HS-5 (cell line): ENCODE measurements at places on chromosomes 4 and X.

DNA sequence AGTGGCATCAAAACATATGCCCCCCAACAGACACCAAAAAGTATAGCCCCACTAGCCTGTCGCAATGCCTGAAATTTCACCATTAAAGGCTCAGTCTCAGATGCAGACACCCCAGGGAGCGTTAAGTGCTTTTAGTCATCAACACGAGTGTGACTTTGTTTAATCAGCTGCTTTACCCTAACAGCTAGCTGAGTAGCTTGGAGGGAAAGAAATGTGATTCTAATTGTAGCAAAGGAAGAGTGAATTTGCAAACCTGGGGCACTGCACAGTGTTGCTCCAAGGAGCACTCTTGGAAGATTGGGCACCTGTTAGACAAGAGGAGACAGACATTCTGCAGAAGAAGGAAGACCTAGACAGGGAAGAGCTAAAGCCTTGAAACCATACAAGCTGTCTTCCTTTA, 145.1 kb downstream of the BEND2 start:
- DNase-seq, result no peak

- no peak for DNase-seq
Observed at GRCh38 chr4:178148106-178148505, 705.9 kb upstream of the AGA start.

DNA sequence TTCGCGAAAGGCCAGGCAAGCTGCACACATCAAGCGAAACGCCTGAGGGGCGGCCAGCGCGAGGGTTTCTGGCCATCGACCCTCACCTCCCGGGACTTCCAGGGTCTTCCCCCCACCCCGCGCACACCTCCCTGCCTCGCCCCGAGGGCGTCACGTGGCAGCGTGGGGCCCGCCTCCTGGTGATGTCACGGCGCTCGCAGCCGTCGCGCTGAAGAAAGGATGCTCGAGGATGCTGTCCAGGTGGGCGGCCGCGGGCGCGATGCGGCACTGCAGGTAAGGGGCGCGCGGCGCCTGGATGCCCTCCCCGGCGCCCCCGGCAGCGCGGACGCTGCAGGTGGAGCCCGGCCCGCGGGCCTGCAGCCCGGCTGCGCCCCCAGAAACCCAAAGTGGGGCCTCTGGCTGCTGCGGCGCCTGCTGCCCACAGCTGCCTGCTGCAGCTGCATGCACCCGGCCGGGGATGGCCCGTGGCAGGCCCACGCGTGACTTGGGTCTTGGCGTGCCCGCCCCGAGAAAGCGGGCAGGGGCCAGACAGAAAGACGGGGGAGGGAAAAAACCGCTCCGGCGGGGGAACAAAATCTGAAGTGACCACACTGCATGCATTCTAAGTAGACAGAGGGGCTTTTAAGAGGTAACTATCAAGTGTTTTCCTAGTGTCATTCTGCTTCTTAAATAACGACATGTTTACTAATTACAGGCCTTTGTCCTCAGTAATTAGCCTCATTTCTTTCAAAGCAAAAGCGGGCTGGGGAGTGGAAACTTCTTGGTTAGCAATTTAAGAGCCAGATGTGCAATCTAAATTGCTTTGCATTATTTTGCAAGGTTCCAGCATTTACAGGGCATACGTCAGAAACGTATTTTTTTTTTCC, 1.7 kb downstream of the CLCN4 start:
- no peak for DNase-seq

GRCh38 chr4:104942990-104943743, 203.5 kb upstream of the TET2 start:
- DNase-seq, result no peak

GRCh38 chr4:153221783-153222706, 17.8 kb downstream of the TRIM2 start:
- DNase-seq, result peak; percentile 62

DNA sequence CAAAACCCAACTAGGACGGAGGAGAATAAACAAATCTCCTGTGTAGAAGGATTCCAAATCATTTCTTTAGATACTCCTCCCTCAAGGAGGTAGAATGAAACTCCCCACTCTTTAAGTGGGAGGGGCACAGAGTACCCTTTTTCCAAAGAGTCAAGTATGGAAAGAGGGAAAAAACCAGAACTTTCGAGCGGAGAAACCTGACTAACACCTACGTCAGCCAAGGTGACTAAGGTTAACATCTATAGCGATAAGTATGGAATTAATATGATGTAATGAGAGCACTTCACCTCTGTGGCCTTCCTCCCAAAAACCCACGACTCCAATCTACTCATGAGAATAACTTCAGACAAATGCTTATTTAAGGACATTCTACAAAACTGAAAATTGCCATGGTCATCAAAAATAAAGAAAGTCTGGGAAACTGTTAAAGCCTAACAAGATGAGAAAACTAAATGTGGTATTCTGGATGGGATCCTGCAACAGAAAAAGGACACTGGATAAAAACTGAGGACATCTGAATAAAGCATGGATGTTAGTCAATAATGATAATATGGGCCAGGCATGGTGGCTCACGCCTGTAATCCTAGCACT, 157.0 kb upstream of the MAP3K15 start:
- no peak for DNase-seq

DNA sequence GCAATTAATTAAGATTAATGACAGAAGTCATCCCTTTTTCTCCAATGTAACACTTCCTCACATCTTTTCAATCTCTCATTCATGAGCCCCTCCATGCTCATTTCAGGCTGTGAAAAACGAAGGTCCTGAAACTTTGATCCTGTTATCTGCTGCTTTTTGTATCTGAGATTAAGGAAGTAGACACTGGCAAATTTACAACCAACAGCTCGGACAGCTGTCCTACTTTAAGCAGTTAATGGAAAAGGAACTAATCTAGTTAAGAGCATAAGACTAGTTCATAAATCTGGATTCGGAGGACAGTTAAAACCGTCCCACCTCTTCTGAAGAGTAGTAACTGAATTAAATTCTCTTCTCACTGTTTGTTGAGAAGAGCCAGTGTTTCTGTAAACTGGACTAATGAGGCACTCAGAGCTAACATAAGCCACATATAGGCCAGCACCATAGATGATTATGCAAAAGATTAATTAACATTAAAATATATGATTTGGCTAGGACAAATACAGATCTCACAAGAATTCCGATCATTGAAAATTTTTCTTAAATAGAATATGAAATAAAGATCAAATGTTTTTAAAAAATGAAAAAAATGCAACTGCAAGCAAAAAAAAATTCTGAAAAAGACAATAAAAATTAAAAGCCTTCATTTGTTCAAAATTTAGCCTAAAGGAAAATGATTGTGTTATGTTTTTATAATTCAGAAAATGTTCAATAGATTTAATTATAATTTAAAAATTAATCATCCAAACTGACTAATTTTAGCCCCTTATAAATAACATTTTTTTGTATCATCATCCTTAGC, 114.4 kb downstream of the ANTXR2 start:
- DNase-seq, result no peak

DNA sequence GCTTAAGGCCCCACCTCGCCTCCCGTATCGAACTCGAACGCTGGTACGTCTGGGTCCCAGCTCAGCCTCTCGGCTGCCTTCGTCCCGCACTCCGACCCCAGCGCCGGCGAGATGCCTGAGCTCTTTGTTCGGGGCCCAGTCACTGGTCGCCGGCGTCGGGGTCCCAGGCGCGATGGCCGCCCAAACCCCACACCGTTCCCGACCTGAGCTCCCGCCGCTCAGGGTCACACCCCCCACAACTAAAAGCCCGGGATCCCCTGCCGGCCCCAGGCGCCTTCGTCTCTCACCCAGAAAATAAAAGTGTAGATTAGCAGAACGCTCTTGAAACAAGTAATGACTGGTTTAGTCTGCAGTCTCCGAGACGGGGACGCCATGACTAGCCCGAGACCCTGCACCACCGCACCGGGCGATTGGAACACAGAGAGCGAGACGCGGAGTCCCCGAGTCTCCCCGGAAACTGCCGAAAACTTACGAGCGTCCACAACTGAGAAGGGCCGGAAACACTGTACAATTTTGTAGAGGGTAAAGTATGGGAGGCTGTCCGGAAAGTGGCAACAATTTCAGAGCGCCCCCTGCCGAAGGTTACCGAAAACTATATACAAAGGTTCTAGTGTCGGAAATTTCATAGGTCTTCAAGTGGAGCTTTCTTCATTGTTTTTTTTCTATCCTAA, at the start of gene TSPAN6:
TSS of gene TSPAN6 (minus strand) at position 486 of the 671 bp plus-strand sequence. CDS start at position 374, 112 bp downstream.
- DNase-seq, result peak; percentile 46

GRCh38 chrX:69229436-69229835, 64.2 kb upstream of the PJA1 start:
- peak; percentile 43 for DNase-seq

DNA sequence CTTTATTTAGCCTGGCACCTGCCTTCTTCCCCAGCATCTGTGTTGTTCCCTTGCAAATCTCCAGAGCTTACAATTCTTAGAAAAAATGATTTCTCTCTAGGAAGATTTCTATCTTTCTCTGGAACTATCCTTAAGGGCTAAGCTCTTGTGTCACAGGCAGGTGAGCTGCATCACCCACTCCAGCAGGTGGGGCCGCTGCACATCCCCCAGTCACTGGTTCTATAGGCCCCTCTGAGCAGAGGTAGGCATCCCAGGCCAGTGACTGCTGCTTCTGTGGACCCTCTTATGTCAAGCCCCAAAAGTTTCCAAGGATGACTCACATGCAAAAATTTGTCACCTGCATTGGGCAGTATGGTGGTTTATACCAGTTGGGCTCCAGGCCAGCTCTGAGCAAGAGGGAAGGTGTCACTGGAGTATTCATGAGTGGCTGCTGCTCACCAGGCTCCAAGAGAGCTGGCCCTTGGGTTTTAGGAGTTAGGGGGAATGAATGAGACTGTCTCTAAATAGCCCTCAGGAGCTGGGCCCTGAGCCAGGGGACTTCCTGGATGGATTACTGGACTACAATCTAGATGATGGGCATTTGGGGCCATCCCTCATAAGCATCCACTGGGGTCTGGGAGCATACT, 208.1 kb upstream of the EOLA2 start:
- DNase-seq, result no peak

DNA sequence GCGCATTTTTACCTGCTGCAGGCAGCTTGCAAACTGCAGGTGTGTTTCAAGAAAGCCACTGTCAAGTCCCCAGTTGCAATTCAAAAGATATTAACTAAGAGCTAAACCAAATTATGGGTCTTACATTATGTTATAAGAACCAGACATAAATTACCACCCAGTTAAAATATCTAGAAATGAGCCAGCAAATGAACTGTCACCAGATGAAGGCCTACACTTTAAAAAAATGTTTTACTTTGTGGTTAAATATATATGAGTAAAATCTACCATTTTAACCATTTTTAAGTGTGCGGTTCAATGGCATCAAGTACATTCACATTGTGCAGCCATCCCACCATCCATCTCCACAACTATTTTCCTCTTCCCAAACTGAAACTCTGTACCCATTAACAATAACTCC, 32.0 kb upstream of the TMEM131L start:
- DNase-seq, result no peak

DNA sequence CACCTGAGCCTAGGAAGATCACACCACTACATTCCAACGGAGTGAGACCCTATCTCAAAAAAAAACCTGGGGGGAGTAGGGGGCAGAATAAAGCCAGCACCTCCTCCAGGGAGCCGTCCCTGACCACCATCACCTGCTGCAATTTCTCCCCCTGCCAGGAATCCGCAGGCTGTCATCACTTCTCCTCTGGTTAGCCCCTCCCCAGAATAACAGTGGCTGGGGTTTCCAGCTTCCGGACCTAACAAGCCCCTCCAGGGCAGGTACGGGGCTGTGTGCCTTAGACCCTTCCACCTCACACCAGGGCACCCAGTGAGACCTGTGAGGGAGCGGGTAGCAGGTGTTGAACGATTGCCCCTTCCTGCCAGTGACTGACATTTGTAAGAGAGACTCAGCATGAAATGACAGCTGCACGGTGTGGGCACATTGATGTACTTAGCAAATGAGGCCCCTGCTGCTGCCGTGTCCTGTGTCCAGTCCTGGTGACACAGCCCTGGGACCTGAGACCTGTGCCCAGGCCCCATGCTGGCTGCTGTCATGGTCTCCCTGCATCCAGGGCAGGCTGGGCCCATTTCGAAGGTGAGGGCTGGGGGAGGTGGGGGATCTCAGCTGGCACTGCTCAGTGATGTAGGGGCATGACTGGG, 6.7 kb upstream of the WFS1 start:
- no peak for DNase-seq

- no peak for DNase-seq
Observed at GRCh38 chrX:69196666-69197065, 31.4 kb upstream of the PJA1 start.

DNA sequence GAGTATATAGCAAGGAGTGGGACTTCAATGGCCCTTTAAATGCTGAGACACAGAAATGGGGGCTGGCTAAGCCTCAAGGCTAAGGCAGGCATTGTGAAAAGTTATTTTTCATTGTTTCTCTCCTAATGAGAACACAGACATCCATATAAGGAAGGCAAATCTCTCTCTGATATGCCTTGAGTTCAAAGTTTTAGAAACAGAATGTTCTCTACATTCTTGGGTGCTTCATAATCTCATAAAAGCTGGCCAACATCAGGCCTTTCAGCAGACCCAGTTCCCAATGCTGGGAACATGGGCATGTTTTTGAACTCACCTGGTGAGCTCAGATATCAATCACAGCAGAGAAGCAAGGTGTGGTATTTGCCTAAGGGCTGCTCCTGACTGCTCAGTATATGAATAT, 19.4 kb upstream of the RAB40A start:
- no peak for DNase-seq

DNA sequence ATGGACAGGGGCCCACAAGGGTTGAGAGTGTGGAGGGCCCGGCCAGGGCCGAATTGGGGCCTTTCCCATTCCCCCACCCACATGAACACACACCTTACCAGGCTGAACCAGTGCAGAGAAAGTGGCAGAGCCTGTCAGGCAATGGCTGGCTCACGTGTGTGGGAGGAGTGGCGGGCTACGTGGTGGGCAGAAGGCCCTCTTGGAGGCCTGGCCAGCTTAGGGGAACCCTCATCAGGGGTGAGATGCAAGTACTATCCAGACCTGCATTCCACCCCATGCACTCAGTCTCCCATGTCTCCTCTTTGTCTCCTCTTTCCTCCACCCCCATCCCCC, 965 bp downstream of the TCEAL4 start:
- DNase-seq, result no peak

DNA sequence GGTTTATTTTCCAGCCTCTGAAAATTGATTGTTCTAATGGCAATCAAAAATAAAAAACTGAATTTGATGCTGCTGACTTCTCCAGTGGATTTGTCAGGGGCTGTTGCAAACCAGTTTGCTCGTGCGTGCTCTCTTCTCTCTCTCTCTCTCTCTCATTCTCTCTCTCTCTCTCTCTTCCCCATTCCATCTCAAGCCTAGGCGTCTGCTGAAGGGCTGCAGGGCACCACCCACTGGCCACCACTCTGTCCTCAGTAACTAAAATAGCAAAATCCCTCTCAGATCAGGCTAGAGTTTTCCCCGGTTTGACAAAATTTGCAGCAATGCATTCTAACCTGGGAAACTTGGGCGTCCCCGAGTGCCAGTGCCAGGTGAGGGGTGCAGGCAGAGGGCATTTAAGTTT, 19.4 kb downstream of the NKX6-1 start:
- DNase-seq, result no peak

DNA sequence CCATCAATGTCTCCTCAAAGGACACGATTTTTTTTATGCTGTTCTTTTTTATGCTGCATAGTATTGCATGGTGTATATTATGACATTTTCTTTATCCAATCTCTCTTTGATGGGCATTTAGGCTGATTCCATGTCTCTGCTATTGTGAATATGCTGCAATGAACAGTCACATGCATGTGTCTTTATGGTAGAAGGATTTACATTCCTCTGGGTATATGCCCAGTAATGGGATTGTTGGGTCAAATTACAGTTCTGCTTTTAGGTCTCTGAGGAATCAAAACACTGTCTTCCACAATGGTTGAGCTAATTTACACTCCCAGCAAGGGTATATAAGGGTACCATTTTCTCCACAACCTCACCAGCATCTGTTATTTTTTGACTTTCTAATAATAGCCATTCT, 113.9 kb downstream of the GRIA3 start:
- DNase-seq, result no peak

GRCh38 chr4:173859091-173859713, 329.2 kb upstream of the HAND2 start:
- DNase-seq, result no peak
